Pancreas (tissue), 10 donors: ENCODE measurements at places on chromosomes 6 and 20. TPM values are rescaled to one million over a fixed set of nuclear protein-coding genes. Genes with fewer than 3 reads are reported as not detected.

LRP11 gene
- 10.9 TPM for total RNA-seq

SLC26A8 gene
- total RNA-seq: not detected

EYS gene
- total RNA-seq: 0.03 TPM

RUNX2 gene
- 0.09 TPM for total RNA-seq

MCHR2 gene
- total RNA-seq: not detected

PAK5 gene
- 1.8 TPM for total RNA-seq

CFAP61 gene
- 0.53 TPM for total RNA-seq

INSM1 gene
- total RNA-seq: 1.6 TPM

MROH8 gene
- total RNA-seq: 1.3 TPM

ARMC2 gene
- total RNA-seq: 2.6 TPM

CST3 gene
- total RNA-seq: 255 TPM

MOG gene
- total RNA-seq: not detected

GFRAL gene
- total RNA-seq: not detected

FAM217A gene
- 1.3 TPM for total RNA-seq

ZBTB12 gene
- total RNA-seq: 0.60 TPM

ZSCAN23 gene
- total RNA-seq: 3.3 TPM

DNAAF9 gene
- total RNA-seq: 4.3 TPM

PACSIN1 gene
- total RNA-seq: 1.4 TPM

PROKR2 gene
- total RNA-seq: not detected

CASS4 gene
- 0.35 TPM for total RNA-seq

HMGCLL1 gene
- 0.75 TPM for total RNA-seq

PROCR gene
- total RNA-seq: 10.8 TPM

DLL1 gene
- total RNA-seq: 15.9 TPM

GSS gene
- 17.9 TPM for total RNA-seq

TNFRSF6B gene
- 0.31 TPM for total RNA-seq

LY86 gene
- total RNA-seq: 0.38 TPM

KCNG1 gene
- total RNA-seq: 2.1 TPM

NANP gene
- 1.5 TPM for total RNA-seq

TGM2 gene
- total RNA-seq: 3.7 TPM

BTNL2 gene
- total RNA-seq: not detected

DNAH8 gene
- not detected for total RNA-seq

KCTD20 gene
- total RNA-seq: 18.3 TPM

DACT2 gene
- total RNA-seq: 2.5 TPM

OTOR gene
- total RNA-seq: not detected

SLC22A1 gene
- 2.5 TPM for total RNA-seq

HCRTR2 gene
- total RNA-seq: not detected

CLIC5 gene
- total RNA-seq: 1.7 TPM

GJA10 gene
- total RNA-seq: not detected

EYA2 gene
- total RNA-seq: 0.51 TPM

SLC17A2 gene
- 0.20 TPM for total RNA-seq

ARFGEF3 gene
- total RNA-seq: 18.6 TPM

GHRH gene
- not detected for total RNA-seq

UNC93A gene
- not detected for total RNA-seq

MRS2 gene
- 12.6 TPM for total RNA-seq

MUC22 gene
- total RNA-seq: not detected

RSPH4A gene
- 0.37 TPM for total RNA-seq

PBX2 gene
- total RNA-seq: 45.7 TPM

CCN2 gene
- total RNA-seq: 63.2 TPM

ULBP1 gene
- total RNA-seq: 0.09 TPM

RAD21L1 gene
- total RNA-seq: not detected

BPIFB4 gene
- total RNA-seq: not detected

ACTL10 gene
- total RNA-seq: 2.6 TPM

SUMO4 gene
- 0.97 TPM for total RNA-seq

CALHM5 gene
- total RNA-seq: 0.09 TPM

RAMACL gene
- 1.9 TPM for total RNA-seq

OXT gene
- total RNA-seq: not detected

PTPRT gene
- 1.8 TPM for total RNA-seq

PLA2G7 gene
- total RNA-seq: 0.09 TPM

PARD6B gene
- 17.8 TPM for total RNA-seq
